ENCODE measurements at places on chromosomes 16 and 17.

- no peak for DNase-seq
These were observed 3.8 kb upstream of the DEF8 start for GRCh38 chr16:89944773-89945172.

DNA sequence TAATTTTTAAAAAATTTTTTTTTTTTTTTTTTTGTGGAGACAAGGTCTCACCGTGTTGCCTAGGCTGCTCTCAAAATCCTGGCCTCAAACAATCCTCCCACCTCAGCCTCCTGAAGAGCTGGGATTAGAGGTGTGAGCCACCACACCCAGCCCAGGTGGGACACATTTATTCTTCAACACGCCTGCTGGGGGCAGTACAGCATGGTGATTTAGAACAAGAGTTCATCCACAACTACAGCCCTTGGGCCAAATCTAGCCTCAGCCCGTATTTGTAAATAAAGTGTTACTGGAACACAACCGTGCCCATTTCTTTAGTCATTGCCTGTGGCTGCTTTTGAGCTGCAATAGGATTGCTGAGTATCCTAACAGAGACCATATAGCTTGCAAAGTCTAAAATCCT lies 92.8 kb downstream of the KATNIP start:
- no peak for DNase-seq

GRCh38 chr17:17359271-17359670 lies 56.1 kb downstream of the NT5M start:
- DNase-seq, result no peak

- DNase-seq, result no peak
These were observed 86.1 kb upstream of the RBFOX1 start for GRCh38 chr16:7246578-7246977.

DNA sequence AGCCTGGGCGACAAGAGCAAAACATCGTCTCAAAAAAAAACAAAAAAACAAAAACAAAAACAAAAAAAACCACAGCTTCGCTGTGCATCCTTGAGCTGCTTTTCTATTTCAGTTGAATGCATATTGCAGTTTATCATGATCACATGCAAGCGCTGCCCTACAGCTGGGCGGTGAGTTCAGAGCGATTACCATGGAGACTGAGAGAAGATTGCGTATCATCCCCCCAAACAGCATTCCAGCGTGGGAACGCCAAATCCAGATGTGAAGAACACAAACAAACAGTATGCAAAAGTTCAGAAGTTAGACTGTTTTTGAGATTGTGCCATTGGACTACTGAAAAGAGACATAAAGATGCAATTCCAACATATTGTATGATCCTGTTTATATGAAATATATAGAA lies 15.1 kb upstream of the SLC52A1 start:
- no peak for DNase-seq

DNA sequence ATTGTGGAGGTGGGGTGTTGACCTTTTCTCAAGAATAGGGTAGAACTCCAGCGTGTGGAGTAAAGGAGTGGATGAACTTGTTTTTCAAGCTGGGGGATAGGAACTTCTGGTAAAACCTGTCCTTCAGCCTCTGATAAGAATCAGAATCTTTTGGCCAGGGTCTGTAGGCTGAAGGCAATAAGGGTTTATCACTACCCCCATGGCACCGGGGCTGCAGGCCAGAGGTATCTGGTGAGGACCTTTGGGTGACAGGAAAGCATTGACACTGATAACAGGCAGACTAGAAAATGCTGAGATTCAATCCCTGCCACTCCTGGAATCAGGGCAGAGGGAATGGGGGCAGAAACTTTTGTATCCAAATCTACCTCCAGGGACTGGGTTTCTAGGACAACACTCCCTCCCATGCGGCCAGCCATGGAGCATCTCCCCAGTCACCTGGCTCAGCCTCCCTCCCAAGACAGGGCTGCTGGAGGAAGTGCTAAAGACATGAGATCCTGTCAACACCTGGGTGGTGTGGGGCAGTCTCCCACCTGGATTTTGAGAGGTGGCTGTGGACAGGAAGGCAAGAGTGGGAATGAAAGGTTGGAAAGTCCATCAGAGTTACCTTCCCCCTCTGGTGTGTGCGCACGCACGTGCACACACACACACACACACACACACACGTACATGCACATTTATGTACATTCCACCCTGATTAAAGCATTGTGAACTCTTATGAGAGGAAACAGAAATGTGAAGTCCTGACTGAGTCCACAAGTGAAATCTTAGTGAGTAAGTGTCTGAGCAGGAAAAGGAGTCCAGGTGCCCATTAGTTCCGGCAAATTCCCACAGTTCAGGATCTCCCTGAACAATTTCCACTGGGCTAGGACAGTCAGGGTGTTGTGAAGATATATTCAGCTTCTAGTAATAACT lies 53.1 kb upstream of the MARCHF10 start:
- no peak for DNase-seq

GRCh38 chr16:2278272-2278608 lies 10.3 kb upstream of the RNPS1 start:
- no peak for DNase-seq

DNA sequence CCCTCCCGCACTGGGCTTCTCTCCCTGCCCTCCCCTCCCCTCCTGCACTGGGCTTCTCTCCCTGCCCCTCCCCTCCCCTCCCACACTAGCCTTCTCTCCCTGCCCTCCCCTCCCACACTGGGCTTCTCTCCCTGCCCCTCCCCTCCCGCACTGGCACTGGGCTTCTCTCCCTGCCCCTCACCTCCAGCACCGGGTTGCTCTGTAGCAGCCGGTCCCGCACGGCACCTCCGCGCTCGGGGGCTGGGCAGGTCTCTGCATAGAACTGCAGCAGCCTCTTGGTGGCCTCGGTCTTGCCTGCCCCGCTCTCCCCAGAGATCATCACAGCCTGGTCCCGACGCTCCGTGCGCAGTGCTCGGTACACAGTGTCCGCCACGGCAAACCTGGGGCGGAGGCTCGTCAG lies 9.8 kb downstream of the MYO1C start:
- DNase-seq, result no peak

- no peak for DNase-seq
These were observed 11.3 kb downstream of the OSBPL7 start for GRCh38 chr17:47810200-47810821.

DNA sequence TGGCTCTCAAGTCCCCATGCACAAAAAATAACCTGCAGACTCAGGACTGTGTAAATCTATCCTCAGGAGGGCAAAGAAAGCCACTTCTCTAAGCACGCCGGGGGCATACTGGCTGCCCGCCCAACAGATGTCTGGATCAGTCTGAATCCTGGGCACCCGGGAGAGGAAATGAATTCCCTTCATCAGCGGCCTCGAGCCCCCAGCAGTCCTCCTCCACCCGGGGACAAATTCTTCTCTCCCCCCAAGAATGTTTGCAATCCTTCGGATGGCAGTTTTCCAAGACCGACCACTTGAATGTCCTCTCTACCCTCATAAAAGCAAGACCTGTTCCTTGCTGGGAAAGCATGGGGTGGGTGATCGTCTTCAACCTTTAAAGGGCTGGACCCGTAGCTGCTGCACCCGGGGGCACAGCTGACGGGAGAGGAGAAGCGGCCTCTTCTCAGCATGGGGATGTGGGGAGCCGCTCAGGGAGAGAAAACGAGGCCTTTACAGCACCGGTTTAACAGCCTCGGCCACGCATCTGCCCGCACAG lies 9.4 kb upstream of the MAP2K3 start:
- no peak for DNase-seq

- no peak for DNase-seq
These were observed 3.4 kb downstream of the RAPGEFL1 start for GRCh38 chr17:40180694-40181093.

GRCh38 chr16:17454162-17454730 lies 16.5 kb downstream of the XYLT1 start:
- no peak for DNase-seq

DNA sequence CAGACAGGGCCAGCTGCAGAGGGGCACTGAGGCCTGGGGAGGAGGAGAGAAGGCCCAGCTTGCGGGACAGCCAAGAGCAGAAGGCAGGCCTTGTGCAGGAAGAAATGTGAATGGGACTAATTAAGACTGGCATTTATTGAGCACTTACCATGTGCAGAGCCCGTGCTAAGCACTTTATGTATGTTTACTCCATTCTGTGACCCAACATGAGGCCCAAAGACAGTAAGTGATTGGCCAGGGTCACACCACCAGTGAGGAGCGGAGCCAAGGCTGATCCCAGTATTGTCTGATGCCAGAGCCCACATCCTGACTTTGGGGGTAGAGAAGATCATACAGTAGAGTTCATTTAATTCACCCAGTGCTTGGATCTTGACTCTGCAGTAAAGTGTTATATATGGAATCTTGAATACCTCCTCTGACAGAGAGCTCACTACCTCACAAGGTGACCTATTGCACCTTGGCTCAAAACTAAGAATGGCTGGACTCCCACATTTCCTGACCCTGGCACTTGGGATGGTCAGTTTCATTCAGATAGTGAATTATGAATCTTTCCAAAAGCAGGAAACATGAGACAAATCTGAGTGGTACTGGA lies 13.6 kb downstream of the KATNB1 start:
- no peak for DNase-seq

GRCh38 chr16:56643080-56643778 lies 4.8 kb downstream of the MT1A start:
- DNase-seq, result peak; percentile 41

GRCh38 chr16:4724661-4725270 lies 9.3 kb downstream of the ANKS3 start:
- no peak for DNase-seq

DNA sequence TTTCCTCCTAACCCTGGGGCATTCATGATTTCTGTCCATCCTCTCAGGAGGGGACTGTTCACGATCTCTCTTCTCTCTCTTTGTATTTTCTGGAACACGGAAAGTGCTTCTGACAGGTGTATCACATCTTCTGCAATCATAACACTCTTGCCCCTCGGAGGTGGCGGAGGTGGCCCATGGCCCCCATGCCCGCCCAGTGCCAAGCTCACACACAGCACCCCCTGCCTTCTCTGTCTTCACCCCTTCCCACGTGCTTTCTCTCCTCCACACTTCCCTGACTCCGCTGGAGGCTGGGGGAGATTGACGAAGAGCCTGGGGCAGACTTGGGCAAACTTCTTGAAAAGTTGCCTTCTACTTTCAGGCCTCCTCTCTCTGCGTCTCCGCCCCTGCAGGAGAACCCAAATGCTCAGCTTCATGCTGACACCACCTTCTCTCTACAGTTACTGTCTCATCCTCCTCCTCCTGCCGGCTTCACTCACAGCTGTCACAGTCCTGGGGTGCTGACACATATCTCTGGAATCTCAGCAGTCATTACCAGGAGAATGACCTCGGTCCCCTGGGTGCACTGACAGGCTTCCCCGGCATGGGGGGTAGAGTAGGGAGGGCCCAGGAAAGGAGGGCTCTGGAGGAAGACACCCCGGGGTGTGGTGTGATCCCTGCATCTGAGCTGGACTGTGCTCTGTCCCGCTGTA lies 127.1 kb downstream of the ENGASE start:
- DNase-seq, result no peak

GRCh38 chr16:88526906-88527185 lies 43.4 kb upstream of the ZC3H18 start:
- DNase-seq, result no peak

GRCh38 chr16:57127037-57127763 lies 34.8 kb downstream of the CPNE2 start:
- DNase-seq, result no peak

- no peak for DNase-seq
These were observed 51.2 kb downstream of the ABAT start for GRCh38 chr16:8725513-8726178.

- no peak for DNase-seq
These were observed 28.8 kb downstream of the NPLOC4 start for GRCh38 chr17:81608082-81608481.

- DNase-seq, result no peak
These were observed 3.9 kb upstream of the LUC7L3 start for GRCh38 chr17:50715471-50715870.

GRCh38 chr16:53212893-53213223 lies 158.1 kb downstream of the CHD9 start:
- no peak for DNase-seq

GRCh38 chr16:72246423-72246822 lies 74.5 kb upstream of the PMFBP1 start:
- DNase-seq, result no peak

- no peak for DNase-seq
These were observed 18.6 kb downstream of the CCDC92B start for GRCh38 chr17:2730764-2731353.

DNA sequence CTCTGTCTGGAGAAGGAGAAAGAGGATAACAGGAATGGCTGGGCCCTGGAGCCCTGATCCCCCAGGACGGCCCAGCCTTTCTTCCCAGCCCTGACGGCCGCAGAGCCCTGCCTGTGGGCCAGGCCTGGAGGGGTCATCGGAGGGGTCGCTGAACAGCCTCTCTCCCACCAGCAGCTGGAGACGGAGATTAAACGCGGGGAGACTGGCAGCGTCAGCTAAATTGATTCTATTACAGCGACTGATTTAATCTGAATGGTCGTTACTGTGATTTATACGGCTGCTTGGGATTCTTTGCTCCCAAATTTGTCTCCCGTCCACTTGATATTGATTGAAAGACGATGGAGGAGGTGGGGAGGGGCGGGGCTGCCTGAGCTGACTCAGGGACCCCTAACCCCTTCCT lies 7.1 kb upstream of the CDH15 start:
- no peak for DNase-seq

DNA sequence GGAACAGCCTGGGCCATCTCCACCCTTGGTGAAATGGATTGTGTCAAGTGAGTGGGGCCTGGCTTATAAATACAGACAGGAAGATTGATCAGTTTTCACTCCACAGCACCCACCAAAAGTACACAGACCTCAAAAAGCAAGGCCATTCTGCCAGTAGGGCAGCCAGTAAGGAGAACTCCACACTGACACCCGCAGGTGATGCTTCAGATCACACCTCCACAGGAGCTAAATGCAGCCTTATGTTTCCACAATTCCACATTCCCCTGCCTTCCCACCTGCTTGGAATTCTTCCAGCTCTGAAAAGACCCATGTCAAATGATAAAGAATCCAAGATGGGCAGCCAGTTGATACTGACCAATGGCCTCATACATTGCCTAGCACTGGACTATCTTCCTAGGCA lies 191.1 kb downstream of the ZFHX3 start:
- DNase-seq, result no peak

GRCh38 chr16:48413272-48413671 lies 28.1 kb upstream of the SIAH1 start:
- no peak for DNase-seq

DNA sequence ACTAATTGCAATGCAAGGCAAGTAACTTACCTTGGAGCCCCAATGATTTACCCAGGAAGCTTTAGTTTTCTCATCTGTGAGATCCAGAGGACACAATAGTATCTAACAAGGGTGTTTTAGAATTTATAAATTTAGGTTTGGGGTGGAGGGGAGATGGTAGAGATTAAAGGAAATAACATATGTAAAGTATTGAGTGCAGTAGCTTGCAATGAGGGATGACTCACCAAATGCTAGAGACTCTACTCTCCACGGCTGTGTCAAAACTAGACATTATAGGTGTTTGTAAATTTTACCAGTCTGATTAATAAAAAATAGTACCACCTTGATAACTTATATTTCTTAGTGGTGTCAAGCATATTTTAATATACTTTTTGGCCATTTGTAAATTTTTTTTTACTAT lies 3.7 kb upstream of the ABCA9 start:
- DNase-seq, result no peak

DNA sequence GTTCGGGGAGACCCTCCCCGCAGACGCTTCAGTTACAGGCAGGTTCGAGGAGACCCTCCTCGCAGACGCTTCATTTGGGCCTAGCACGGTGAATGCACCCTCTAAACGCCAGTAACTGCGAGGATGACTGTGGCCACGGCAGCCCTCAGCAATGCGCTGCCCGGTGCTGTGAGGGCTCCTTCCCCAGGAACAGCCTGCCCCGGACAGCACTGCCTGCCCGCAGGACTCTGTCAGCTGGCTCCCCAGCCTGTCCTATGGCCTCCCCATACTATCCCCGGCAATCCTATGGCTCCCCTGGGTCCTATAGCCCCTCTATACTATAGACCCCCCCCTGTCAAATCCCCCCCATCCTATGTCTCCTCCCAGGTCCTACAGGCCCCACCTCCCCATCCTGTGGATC lies 238.9 kb downstream of the RBFOX3 start:
- no peak for DNase-seq

Data from tibial nerve (tissue), 4 donors.